ENCODE measurements at places on chromosomes 7 and 10. TPM values are rescaled to one million over a fixed set of nuclear protein-coding genes. Genes with fewer than 3 reads are reported as not detected.

DNA sequence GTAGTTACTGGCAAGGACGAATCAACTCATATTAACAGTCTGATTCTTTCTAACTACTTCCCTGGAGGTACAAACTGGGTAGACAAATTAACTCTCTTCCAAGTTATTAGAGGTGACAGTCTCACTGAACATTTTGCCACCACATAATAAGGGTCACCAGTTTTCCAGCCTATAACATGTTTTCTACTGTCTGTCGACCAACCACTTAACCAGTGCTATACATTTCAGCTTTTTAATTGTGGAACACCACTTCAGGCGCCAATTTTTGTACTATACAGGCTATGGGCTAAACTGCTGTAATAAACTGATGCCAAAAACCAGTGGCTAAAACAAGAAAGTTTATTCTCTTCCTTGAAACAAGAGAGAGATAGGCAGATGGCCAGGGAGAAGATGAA lies 13.3 kb downstream of the ZNF438 start:
- DNase-seq: no peak
- no peaks in the 10 kb centered on the region for H3K27me3 ChIP-seq
- H3K27ac ChIP-seq: no peak overlapping the region

- no peak overlapping the region for H3K27ac ChIP-seq
- H3K4me1 ChIP-seq: peaks cover 17% of the 10 kb centered on the region
- peaks cover 50% of the 10 kb centered on the region for H3K27me3 ChIP-seq
- DNase-seq: no peak
- no peak overlapping the region for H3K4me3 ChIP-seq
- no peaks in the 10 kb centered on the region for H3K36me3 ChIP-seq
Measured at GRCh38 chr10:101770331-101771215, 5.3 kb downstream of the FGF8 start.

Gene PHKG1
- total RNA-seq: 3.6 TPM

Gene HTR5A
- total RNA-seq: not detected

Gene RNF133
- not detected for total RNA-seq

DNA sequence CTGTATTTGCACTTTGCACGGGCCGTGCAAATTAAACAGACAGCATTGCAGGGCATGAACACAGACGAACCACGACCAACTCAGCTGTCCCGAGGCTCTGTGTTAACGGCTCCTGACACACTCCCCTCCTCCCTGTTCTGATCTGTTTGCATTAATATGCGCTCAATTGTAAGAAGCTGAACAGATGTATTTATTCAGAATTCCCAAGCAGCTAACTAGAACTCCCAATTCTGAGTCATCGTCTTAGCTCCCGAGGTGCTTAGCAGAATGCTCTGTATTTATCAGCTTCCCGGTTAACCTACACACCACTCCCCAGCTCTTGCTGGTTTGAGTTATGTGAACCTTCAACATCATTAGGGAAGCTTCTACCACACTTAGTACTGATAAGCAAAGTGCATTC lies 286.4 kb downstream of the PTPRN2 start:
- H3K4me1 ChIP-seq: no peaks in the 10 kb centered on the region
- H3K27ac ChIP-seq: no peak overlapping the region
- H3K4me3 ChIP-seq: no peak overlapping the region
- H3K36me3 ChIP-seq: no peaks in the 10 kb centered on the region
- DNase-seq: no peak
- peaks cover 13% of the 10 kb centered on the region for H3K27me3 ChIP-seq

Gene CDNF
- 1.8 TPM for total RNA-seq

Gene CAMK2B
- 0.30 TPM for total RNA-seq

DNA sequence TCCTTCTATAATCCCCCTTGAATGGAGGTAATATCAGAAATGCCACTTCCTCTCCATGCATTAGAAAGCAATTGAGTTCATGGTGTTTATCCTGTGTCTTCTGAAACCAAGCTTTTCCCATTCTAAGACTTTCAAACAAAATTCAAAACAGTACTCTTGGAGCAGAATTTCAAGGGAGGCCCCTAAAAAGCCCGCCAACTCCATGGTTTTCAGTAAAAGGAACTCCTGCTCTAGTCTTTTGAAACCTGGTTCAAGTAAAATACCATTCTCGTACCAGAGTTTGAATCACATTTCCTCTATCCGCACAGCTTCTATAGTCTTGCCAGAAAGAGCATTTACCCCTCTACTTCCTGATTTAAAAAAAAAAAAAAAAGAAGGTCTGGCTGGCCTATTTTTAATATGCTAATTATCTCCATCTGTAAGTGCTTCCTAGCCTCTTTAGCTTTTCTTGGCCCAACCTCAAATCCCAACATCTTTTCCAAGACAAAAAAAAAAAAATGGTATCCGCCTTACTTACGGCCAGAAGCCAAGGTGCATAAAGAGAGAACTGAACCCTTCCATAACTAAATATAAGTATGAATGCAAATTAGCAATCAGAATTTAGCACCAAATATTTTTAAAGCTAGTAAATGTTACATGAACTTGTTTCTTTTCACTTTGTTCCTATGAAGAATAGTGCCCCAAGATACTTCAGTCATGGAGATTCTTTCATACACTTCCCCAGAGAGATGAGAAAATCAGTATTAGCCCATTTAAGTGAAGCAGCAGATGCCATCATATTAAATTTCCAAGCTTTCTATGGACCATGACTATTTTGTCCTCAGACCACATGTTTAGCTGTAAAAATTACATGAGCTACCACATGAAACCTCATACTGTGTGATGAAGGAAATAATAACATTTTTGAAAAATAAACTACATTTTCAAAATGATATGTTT lies 199.9 kb upstream of the FAM3C start:
- no peaks in the 10 kb centered on the region for H3K36me3 ChIP-seq
- no peak overlapping the region for H3K4me3 ChIP-seq

DNA sequence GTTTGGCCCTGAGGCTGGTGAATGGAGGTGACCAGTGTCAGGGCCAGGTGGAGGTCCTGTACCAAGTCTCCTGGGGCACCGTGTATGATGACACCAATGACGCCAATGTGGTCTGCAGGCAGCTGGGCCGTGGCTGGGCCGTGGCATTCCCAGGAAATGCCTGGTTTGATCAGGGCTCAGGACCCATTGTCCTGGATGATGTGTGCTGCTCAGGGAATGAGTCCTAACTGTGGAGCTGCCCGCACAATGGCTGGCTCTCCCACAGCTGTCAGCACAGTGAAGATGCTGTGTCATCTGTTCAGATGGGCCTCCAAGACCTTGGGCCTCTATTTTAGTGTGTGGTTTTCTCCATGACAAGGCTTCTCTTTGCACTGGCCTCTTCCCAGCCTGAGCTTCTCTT lies 64.0 kb downstream of the DMBT1 start:
- H3K27ac ChIP-seq: no peak overlapping the region
- DNase-seq: no peak

GRCh38 chr7:90686146-90686545 lies 90.0 kb downstream of the CDK14 start:
- no peaks in the 10 kb centered on the region for H3K4me1 ChIP-seq
- H3K4me3 ChIP-seq: no peak overlapping the region
- no peaks in the 10 kb centered on the region for H3K36me3 ChIP-seq
- H3K27ac ChIP-seq: no peak overlapping the region

DNA sequence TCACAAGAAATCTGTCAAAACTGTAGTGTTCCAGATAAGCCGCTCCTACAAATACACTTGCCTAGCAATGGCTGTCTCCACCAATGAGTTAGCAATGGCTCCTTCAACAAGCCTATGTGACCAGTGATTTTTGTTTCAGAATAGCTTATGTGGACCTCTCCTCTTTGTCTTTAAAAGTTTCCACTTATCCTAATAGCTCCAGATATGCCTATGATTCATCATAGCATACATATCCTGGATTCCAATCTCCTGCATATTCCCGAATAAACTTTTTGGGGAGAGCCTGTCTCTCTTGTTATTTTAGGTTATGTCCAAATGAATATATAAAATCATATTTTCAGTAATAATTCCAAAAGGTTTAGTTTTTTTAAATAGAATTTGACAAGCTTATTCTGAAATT lies 510.6 kb downstream of the ARL4A start:
- no peak for DNase-seq
- H3K27me3 ChIP-seq: peaks cover 11% of the 10 kb centered on the region
- no peak overlapping the region for H3K4me3 ChIP-seq
- no peaks in the 10 kb centered on the region for H3K4me1 ChIP-seq

DNA sequence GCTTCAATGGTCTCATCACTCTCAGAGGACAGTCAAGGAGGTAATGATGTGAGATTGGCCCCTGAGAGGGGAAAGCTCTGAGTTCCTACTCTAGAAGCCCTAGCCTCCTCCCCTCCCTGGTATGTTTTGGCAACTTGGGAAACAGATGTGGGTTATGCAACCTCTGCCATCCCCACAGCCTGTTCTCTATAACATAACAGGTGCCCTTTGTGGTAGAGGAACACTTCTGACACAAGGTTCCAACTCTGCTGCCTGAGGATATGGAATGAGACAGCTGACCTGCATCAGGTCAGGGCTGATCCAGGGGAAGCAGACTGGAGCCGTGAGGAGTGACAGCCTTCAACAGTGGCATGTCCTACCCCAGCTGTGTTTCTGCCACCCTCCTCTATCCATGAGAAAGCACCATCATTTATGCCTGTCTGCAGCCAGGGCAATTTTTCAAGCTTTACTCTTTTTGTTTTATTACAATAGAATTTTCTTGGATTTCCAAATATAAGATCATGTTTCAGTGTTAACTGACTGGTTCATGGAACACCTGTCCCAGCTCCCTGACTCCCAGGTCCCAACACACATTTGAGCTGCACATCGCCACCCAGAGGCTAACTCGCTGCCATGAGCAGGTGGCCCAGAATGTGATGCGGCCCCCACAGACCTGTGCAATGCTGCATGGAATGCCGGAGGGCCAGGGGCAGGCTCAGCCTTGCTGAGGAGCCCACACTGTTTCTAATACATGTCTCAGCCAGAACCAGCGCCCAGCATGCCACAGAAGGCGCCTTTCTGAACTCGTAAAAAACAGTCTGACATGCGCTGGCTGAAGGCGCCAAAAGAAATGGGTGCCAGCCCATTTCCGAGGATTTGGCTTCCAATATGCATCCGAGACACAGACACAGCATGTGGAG lies 124.8 kb upstream of the CHST15 start:
- no peak for DNase-seq
- no peaks in the 10 kb centered on the region for H3K4me1 ChIP-seq
- no peaks in the 10 kb centered on the region for H3K27me3 ChIP-seq
- no peak overlapping the region for H3K27ac ChIP-seq

Gene AASS
- 2.2 TPM for total RNA-seq

Gene SLC26A5
- not detected for total RNA-seq

- H3K27ac ChIP-seq: no peak overlapping the region
- DNase-seq: no peak
- H3K36me3 ChIP-seq: no peaks in the 10 kb centered on the region
- peaks cover 16% of the 10 kb centered on the region for H3K4me1 ChIP-seq
- H3K27me3 ChIP-seq: peaks cover 25% of the 10 kb centered on the region
Measured at GRCh38 chr10:103555325-103555649, 61.8 kb downstream of the NEURL1 start.

Gene DNAJB12
- 14.1 TPM for total RNA-seq

GRCh38 chr7:134290286-134290685 lies 26.4 kb downstream of the SLC35B4 start:
- no peak for DNase-seq
- peaks cover 17% of the 10 kb centered on the region for H3K36me3 ChIP-seq
- H3K4me3 ChIP-seq: no peak overlapping the region
- no peaks in the 10 kb centered on the region for H3K4me1 ChIP-seq
- H3K27ac ChIP-seq: no peak overlapping the region

- DNase-seq: no peak
- peaks cover 13% of the 10 kb centered on the region for H3K36me3 ChIP-seq
- no peak overlapping the region for H3K4me3 ChIP-seq
- H3K27ac ChIP-seq: no peak overlapping the region
Measured at GRCh38 chr10:131977323-131978096, 4.2 kb downstream of the BNIP3 start.

Gene SEMA3D
- total RNA-seq: not detected

GRCh38 chr10:70500812-70501301 lies 22.3 kb downstream of the PALD1 start:
- H3K27me3 ChIP-seq: no peaks in the 10 kb centered on the region
- no peak for DNase-seq
- no peak overlapping the region for H3K4me3 ChIP-seq
- no peak overlapping the region for H3K27ac ChIP-seq

- peaks cover 5% of the 10 kb centered on the region for H3K4me1 ChIP-seq
- H3K4me3 ChIP-seq: no peak overlapping the region
- no peak for DNase-seq
- H3K27me3 ChIP-seq: no peaks in the 10 kb centered on the region
- peaks cover 18% of the 10 kb centered on the region for H3K36me3 ChIP-seq
Measured at GRCh38 chr7:140688341-140688740, 8.2 kb upstream of the NDUFB2 start.

GRCh38 chr7:157734676-157735640 lies 398.2 kb downstream of the DNAJB6 start:
- H3K4me3 ChIP-seq: no peak overlapping the region
- no peak overlapping the region for H3K27ac ChIP-seq
- peaks cover 3% of the 10 kb centered on the region for H3K27me3 ChIP-seq
- H3K36me3 ChIP-seq: no peaks in the 10 kb centered on the region
- no peak for DNase-seq

- no peaks in the 10 kb centered on the region for H3K4me1 ChIP-seq
- no peak overlapping the region for H3K4me3 ChIP-seq
- H3K27ac ChIP-seq: no peak overlapping the region
- no peak for DNase-seq
Measured at GRCh38 chr7:100942045-100942774, 7.1 kb upstream of the MUC3A start.

GRCh38 chr7:125611582-125611981 lies 682.0 kb upstream of the POT1 start:
- no peak overlapping the region for H3K27ac ChIP-seq
- no peaks in the 10 kb centered on the region for H3K36me3 ChIP-seq
- no peaks in the 10 kb centered on the region for H3K27me3 ChIP-seq
- DNase-seq: no peak

GRCh38 chr10:78572565-78572964 lies 496.2 kb upstream of the ZMIZ1 start:
- H3K27me3 ChIP-seq: no peaks in the 10 kb centered on the region
- H3K4me3 ChIP-seq: no peak overlapping the region
- H3K36me3 ChIP-seq: no peaks in the 10 kb centered on the region
- DNase-seq: no peak

DNA sequence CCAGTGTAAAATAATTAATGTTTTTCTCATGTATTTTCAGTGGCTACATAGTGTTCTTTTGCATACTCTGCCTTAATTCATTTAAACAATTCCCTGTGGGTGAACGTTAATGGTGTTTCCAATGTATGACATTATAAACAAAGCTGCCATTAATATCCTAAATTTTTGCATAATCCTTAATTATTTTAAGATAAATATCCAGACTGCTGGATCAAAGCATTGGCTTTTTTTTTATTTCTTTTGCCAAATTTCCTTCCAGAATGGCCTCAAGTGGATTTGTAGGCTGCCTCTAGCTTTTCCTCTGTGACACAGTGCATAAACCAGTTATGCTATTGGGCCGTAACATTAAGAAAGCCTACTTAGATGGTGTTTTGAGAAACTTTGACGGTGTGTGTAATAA lies 29.5 kb downstream of the MCM10 start:
- no peaks in the 10 kb centered on the region for H3K27me3 ChIP-seq
- no peaks in the 10 kb centered on the region for H3K4me1 ChIP-seq
- H3K27ac ChIP-seq: no peak overlapping the region
- peaks cover 75% of the 10 kb centered on the region for H3K36me3 ChIP-seq
- DNase-seq: no peak

Measured in activated naive CD4-positive, alpha-beta T cell treated with anti-CD3 and anti-CD28 coated beads for 36 hours (primary cell).